ENCODE measurements at places on chromosomes 2 and 18.

- no peak for DNase-seq
These were observed 42.5 kb downstream of the TRIB2 start for GRCh38 chr2:12759248-12759647.

- DNase-seq = peak; percentile 50
These were observed 15.9 kb downstream of the C2orf74 start for GRCh38 chr2:61177727-61178549.

- DNase-seq = peak; percentile 2
These were observed 31.1 kb downstream of the DOK1 start for GRCh38 chr2:74585406-74586185.

GRCh38 chr2:8334866-8335325, 347.0 kb upstream of the ID2 start:
- no peak for DNase-seq

- DNase-seq = no peak
These were observed 1162.8 kb downstream of the DSC3 start for GRCh38 chr18:29879763-29880162.

GRCh38 chr2:27379383-27379835, 1.1 kb downstream of the ZNF513 start:
- DNase-seq = no peak

GRCh38 chr2:234797566-234798250, 154.1 kb upstream of the SH3BP4 start:
- DNase-seq = no peak

GRCh38 chr2:136115183-136115761, 2.7 kb downstream of the CXCR4 start:
- DNase-seq = no peak

- DNase-seq = no peak
These were observed 71.5 kb downstream of the NYAP2 start for GRCh38 chr2:225471039-225471438.

DNA sequence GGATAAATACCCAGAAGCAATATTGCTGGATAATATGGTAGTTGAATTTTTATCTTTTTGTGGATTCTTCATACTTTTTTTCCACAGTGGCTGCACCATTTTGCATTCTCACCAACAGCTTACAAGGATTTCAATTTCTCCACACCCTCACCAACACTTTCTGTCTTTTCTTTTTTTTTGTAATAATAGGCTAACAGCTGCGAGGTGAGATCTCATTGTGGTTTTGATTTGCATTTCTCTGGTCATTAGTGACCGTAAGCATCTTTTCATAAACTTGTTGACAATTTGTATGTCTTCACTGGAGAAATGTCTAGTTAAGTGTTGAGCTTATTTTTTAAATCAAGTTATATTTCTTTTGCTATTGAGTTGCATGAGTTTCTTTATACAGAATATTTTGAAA, 17.6 kb upstream of the SLC9A2 start:
- DNase-seq = no peak

DNA sequence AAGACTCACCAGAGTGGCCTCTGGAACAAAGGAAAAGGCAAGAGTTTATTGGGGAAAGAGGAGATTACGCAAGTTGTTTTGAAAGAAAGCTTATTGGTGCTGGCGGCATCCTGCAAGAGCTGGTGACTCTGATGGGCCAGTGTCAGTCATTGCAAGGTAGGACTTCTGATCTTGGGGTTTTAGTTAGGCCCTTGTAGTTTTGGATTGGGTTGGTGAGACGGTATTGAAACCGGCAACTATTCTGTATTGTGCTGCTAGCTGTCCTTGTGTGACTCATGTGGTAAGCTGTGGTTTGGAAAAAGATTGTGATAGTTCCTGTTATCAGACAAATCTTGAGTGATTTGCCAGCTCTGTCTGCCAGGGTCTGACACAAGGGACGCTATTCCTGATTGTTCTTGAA, 159.1 kb upstream of the PIEZO2 start:
- DNase-seq = no peak

- no peak for DNase-seq
These were observed 90.7 kb downstream of the INO80D start for GRCh38 chr2:205995260-205995659.

DNA sequence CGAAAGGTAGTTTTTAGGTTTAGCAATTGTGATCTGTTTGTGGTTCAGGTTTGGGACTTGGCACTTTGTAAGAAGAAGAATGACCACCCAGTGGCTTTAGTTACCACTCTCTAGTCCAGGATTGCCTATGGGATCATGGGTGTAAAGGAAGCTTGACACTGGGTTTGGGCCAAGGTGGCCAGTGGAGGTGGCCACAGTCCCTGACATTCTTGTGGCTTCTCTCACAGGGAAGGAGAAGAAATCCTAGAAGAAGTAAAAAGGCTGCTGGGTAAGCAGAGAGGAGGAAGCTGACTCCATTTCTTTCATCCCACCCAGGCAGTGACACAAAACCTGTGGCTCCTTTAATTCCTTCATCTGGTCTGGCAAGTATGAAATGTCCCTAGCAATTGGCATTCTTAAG, 394.7 kb downstream of the CLIP4 start:
- DNase-seq = no peak

GRCh38 chr2:37674946-37675345, 3.5 kb upstream of the CDC42EP3 start:
- DNase-seq = no peak

DNA sequence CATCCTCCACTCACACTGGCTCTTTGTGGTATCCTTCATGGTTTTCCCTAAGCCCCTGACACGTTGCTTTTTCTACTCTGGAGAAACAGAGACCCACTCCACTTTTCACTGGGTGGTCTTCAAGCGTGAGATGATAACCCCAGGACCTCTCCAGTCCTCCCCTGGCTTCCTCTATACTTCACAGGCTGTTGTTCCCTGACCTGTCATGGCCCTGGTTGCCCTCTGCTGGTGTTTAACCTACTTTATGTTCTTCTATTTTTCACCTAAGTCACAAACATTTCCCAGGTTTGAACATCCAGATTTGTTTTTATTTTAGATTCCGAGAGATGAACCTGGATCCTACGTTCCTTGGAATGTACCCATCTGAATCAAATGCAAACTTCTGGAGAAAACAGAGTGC, 84.5 kb downstream of the AOX1 start:
- no peak for DNase-seq

GRCh38 chr2:61471905-61472805, 1.3 kb upstream of the USP34 start:
- DNase-seq = peak; percentile 50

DNA sequence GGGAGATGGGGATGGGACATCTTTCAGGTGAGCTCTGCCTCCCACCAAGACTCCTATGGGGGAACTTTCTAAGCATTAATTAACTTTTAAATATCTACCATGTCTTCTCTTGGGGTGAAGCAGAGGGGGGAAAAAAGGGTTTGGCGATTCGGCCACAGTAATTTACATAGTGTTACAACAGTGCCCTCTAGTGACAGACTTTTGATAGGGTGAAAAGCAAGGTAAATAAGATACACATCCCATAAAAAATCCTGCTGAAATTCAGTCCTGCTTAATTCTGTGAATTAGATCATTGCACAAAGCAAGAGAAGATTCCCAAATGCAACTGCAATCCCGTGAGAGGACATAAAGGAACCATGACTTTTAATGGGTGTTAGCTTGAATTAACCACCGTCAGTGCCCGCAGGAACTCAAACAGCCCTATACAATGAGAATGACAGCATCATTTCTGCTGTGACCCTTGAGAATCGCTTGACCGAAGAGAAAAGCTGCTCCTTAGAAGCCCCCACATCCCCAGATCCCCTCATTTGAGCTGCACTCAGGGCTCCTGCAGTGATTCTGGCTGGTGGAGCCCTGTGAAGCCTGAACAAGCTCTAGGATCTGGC, 32.8 kb downstream of the FAM124B start:
- DNase-seq = peak; percentile 46

GRCh38 chr2:163341426-163341825, 394.4 kb downstream of the FIGN start:
- no peak for DNase-seq

DNA sequence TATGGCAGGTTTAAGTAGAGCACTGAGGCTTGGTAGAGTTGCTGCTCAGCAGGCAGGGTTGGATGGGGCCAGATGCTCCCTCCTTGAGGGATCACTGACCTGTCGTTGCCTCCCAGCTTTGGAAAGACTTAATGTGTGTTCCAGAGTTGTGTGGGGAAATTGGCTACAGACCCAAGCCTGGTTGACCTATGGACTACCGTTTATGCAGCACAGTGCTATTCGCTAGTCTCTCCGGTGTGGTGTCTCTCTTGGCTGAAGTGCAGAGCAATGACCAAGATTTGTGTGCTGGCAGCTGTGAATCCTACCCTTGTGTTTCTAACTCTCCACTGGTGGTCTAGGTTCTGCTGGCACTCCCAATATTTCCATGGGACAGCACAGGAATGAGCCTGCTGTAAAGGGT, 29.8 kb upstream of the SLC4A10 start:
- no peak for DNase-seq

- DNase-seq = no peak
These were observed 445.8 kb upstream of the RGPD4 start for GRCh38 chr2:107380912-107381311.

GRCh38 chr2:147789287-147789686, 55.5 kb upstream of the ACVR2A start:
- no peak for DNase-seq

DNA sequence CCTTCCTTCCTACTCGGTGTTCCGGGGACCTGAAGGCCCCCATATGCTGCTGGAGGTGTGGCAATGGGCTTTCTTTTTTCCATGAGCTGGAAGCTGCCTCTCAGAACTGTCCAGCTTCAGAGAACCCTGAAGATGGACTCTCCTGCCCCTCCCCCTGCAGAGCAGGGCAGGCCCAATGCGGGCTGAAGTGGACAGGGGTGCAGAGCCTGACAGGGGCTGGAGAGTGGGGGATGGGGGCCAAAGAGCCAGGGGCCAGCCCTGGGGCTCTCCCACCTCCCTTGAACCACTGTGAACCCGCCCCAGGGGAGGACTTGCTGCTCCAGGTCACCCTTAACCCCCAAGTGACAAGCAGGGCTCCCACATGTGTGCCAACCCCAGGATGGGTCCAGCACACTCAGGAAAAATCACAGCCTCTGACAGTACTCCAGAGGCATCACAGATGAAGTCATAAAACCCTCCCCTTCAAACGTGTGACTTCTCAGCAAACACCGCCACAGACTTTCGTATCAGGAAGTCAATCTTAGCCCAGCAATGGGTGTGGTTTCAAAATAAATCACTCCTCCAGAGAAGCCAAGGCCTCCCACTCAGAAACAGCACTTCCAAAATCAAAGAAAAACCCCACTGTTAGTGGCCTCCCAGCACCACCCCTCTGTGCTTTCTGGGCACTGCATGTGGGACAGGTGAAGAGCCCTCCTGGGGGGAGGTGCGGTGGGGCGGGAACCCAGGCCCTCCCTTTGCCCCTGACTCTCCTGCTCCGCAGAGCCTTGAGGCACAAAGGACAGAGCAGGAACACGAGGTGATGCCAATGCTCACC, 135.8 kb downstream of the HDAC4 start:
- DNase-seq = peak; percentile 90

DNA sequence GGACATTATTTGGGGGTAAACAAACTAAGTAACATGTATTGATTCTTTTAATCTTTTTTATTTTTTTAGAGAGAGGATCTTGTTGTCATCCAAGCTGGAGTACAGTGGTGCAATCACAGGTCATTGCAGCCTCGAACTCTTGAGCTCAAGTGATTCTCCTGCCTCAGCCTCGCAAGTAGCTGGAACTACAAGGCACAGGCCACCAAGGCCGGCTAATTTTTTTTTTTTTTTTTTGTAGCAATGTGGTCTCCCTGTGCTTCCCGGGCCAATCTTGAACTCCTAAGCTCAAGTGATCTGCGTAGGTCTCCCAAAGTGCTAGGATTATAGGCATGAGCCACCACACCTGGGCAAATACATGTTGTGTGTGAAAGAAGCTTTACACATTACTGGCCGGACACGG, 29.6 kb downstream of the OLA1 start:
- no peak for DNase-seq

- no peak for DNase-seq
These were observed 263.0 kb downstream of the PTGR3 start for GRCh38 chr18:74945774-74946545.

GRCh38 chr18:44213293-44213692, 467.4 kb upstream of the SETBP1 start:
- no peak for DNase-seq

- DNase-seq = no peak
These were observed 123.5 kb upstream of the ZBTB14 start for GRCh38 chr18:5419030-5419429.

- DNase-seq = no peak
These were observed 64.3 kb downstream of the NCKAP5 start for GRCh38 chr2:133503927-133504326.

DNA sequence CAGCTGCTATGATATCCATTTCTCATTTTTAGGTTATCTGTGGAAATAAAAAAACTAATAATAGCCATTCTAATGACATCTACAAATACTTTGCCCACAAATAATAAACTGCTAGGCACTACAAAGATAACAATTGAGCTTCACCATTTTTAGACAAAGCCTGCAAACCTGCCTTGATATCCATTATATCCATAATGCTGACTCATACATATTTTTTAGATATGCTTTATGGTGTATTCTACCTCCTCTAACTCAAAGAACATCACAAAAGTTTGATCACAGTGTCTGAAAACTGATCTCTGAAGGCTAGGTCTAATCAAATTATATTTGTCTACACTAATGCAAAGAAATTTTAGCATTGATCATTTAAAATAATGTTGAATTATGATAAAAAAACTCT, 138.4 kb downstream of the HNMT start:
- DNase-seq = no peak

GRCh38 chr2:83594241-83595120, 864.6 kb downstream of the SUCLG1 start:
- no peak for DNase-seq

GRCh38 chr2:26745609-26746327, 18.3 kb upstream of the SLC35F6 start:
- peak; percentile 74 for DNase-seq

- DNase-seq = no peak
These were observed 17.1 kb upstream of the HNMT start for GRCh38 chr2:137947032-137947727.

DNA sequence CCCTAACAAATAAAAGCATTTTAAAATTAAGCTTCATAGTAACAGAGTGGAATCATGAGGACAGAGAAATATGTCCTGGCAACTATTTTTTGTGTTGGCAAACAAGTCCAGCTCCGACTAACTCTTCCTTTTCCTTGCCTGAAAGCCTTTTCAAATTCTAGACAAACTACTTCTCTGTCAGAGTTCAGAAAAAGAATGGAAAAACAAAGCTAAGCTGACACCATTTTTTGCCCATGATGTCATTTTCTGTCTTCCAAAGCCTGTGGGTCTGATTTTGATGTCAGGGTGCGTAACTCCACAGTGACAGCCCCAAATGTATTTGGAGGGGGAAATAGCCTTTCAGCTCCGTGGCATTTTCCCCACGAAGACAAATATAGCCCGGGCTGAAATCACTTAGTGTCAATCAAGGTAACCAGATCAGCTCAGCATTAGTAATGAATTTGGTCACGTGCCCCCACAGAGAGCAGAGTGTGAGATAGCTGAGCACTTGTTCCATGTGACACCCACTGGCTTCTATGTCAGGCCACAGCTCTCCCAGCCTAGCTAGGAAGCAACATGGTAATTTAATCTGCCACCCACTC, 233.0 kb upstream of the SIX2 start:
- DNase-seq = no peak

All from CD4-positive, alpha-beta T cell treated with Interleukin-10 for 1 hour (primary cell).